Fibroblast of the aortic adventitia (primary cell): ENCODE measurements at places on chromosomes 4 and X. TPM values are rescaled to one million over a fixed set of nuclear protein-coding genes. Genes with fewer than 3 reads are reported as not detected.

IL1RAPL1 gene
- total RNA-seq, result 6.0 and 7.1 TPM in 2 replicates

UGT2B10 gene
- not detected in 2 replicates for total RNA-seq

MTTP gene
- 0.09 and 0.25 TPM in 2 replicates for total RNA-seq

CDX4 gene
- total RNA-seq, result not detected in 2 replicates

SSR4 gene
- 34.2 and 186 TPM in 2 replicates for total RNA-seq

NXF2B gene
- not detected in 2 replicates for total RNA-seq

COX7B2 gene
- total RNA-seq, result not detected in 2 replicates

NPY2R gene
- total RNA-seq, result 0.27 TPM in 1 of 2 replicates, not detected in the other

MAGEA12 gene
- total RNA-seq, result not detected in 2 replicates

SOD3 gene
- 65.3 and 75.2 TPM in 2 replicates for total RNA-seq

GPR82 gene
- total RNA-seq, result under 0.01 TPM in 1 of 2 replicates, not detected in the other

FANCB gene
- total RNA-seq, result 4.0 and 12.7 TPM in 2 replicates

PLCXD1 gene
- 7.8 and 9.5 TPM in 2 replicates for total RNA-seq

CENPVL2 gene
- total RNA-seq, result 0.41 TPM in 1 of 2 replicates, not detected in the other

DOK7 gene
- not detected in 2 replicates for total RNA-seq

USP26 gene
- total RNA-seq, result not detected in 2 replicates

ZDHHC9 gene
- 7.8 and 37.1 TPM in 2 replicates for total RNA-seq

TECRL gene
- not detected in 2 replicates for total RNA-seq

XG gene
- 13.8 and 50.4 TPM in 2 replicates for total RNA-seq

STAP1 gene
- total RNA-seq, result not detected in 2 replicates

ITIH6 gene
- not detected in 2 replicates for total RNA-seq

SH3D19 gene
- total RNA-seq, result 60.2 and 95.9 TPM in 2 replicates

TCEAL2 gene
- not detected in 2 replicates for total RNA-seq

ARL13A gene
- not detected in 2 replicates for total RNA-seq

RPS6KA3 gene
- 42.5 and 58.1 TPM in 2 replicates for total RNA-seq

MRPL1 gene
- total RNA-seq, result 36.7 and 78.7 TPM in 2 replicates

RTL5 gene
- 2.3 and 4.3 TPM in 2 replicates for total RNA-seq

NWD2 gene
- not detected in 2 replicates for total RNA-seq

TBC1D8B gene
- 17.1 and 17.3 TPM in 2 replicates for total RNA-seq

SLC49A3 gene
- 5.6 and 11.6 TPM in 2 replicates for total RNA-seq

SYN1 gene
- total RNA-seq, result 0.09 TPM in 1 of 2 replicates, not detected in the other

CYBB gene
- total RNA-seq, result not detected in 2 replicates

TBX22 gene
- not detected in 2 replicates for total RNA-seq

PABPC1L2A gene
- not detected in 2 replicates for total RNA-seq

MFAP3L gene
- total RNA-seq, result 0.82 and 3.3 TPM in 2 replicates

MRPS18C gene
- 8.7 and 26.1 TPM in 2 replicates for total RNA-seq
